NCI-H510A (cell line): ENCODE measurements at places on chromosomes 16 and 17.

DNA sequence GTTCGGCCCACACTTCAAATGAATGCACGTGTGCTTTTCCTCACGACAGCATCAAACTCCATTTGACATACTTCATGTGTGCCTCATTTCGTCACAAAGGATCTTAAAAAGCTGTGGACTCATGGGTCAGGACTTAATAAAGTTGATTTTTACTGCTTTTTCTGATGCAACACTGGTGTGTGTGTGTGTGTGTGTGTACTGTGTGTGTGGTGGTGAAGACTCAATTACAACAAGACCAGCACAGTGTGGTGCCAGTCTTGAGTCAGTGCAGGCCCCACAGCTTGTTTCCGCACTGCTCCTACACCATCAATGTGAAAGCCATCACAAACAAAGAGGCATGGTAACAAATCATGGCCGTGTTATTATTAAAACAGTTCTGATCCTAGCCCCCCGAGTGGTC, 17.7 kb downstream of the CDIP1 start:
- no peak for DNase-seq

DNA sequence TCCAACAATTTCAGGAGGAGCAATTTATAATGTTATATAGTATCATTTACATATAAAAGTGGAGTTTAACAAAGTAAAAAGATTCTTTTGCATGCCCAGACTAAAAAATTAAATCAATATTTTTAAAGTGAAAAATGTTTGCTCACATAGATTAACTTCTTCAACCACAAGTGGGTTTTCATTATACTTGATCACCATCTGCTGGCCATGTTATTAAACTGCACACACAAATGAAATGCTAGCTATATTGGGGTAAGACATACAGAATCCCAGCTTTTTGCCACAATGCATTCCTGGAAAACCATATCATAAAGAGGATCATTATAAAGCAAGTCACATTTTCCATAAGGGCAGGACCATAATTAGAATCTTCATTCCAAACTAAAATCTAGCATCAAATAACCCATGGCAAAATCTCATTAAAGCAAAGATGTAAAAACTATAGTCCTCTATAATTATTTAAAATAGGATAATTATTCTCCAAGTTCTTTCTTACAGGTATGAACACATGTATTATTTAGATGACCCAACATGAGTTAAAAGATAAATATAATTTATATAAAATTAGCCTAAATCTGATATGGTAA, 26.3 kb downstream of the CEP112 start:
- DNase-seq: no peak

DNA sequence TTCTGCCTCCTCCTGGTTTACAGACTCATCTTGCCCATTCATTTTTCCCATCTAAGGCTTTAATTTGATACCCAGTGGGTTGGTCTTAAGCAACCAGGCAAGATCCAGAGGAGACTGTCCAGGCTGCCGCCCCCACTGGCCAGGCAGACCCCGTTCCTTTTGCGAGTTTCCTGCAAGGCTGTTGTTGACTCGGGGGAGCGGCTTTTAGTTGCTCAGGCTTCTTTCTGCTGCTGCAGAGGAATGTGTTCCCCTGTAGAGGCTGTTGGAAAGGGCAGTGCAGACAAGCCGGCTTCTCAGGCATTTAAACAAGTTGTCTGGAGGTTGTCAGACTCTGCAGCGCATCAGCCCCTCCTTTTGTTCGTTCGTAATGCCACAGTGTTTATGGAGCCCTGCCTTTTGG, 231.2 kb downstream of the PRKCA start:
- no peak for DNase-seq

DNA sequence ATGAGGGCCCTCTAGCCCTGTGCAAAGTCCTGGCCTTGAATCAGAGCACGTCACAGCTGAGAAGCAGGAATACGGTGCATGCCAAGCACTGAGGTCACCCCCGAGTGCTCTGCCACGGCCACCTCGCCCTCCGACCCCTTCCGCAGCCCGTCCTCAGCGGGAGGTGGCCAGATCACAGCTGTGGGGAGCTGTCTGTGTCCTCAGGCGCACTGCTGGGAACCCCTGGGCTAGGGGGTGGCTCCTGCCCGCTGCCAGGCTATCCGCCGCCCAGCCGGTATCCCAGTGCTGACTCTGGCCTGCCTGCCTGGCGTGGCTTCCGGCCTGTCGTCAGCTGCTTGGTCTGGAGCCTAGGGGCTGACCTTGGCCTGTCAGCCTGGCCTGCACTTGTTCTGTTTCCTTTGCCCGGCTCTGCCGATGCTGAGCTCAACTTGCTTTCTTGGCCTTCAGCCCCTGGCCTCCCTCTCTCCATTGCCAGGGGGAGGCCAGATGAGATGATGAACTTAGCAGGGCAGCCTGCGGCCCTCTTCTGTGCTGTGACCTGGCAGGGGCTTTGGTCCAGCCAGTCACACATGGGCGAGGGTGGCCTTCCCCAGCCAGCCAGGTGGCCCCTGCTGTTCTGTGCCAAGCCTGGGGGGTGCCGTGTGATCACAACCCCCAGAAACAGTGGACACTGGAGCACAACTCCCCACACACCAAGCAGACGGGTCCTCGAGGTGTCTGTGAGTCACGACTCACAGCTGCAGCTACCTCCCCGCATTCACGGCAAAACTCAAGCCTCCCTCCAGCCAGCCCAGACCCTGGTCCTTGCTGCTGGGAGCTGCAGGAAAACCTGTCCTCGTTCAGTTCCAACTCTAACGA, 77.3 kb downstream of the ZDHHC7 start:
- no peak for DNase-seq

- no peak for DNase-seq
These were observed 12.8 kb upstream of the ZNF23 start for GRCh38 chr16:71474864-71475263.

DNA sequence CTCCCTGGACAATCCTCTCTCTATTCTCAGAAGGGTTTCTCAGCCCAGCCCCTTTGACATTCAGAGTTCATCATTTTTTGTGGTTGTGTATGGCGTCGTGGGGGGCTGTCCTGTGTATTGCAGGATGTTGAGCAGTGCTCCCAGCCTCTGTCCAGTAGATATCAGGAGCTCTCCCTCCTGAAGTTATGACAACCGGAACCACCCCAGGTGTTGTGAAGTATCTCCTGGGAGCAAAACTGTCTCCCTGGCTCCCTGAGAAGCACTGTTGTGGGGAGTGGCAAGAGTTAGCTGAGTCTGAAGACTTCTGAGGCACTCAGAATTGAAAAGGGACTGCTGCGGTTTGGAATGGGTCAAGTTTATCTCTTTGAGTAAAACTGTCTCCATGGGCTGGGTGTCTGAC, 55.9 kb upstream of the MGAT5B start:
- DNase-seq: no peak

DNA sequence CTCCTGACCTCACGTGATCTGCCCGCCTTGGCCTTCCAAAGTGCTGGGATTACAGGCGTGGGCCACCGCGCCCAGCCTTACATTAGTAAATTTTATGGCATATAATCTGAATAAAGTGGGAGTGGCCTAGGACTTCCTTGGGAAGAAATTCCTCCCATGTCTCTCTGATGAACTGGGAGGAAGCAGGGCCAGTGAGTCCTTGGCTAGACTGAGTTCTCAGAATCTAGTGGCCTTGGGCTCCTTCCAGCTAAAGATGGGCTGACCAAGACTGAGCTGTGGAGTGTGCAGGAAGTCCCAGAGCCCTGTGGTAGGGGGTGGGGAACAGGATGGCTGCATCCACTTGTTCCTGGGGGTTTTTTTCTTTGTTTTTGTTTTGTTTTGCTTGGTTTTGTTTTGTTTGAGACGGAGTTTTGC, 10.0 kb upstream of the NAGLU start:
- DNase-seq: no peak

DNA sequence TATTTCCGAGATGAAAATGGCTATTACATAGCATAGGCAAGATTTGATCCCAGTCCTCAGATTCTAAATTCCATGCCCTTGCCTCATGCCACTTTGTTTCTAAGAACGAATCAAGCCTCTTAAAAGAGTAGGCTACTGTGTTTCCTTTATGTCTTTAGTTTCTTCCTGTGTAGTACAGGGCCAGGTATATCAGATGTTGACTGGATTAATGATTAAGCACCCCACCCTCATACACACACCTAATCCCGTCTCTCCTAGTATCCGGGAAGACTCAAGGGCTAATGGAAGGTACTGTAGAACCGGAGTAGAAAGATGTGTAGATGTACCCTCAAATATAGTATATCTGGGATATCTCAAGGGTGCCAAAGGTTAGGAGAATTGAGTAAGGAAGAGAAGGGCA, 6.7 kb downstream of the TOM1L1 start:
- DNase-seq: no peak

- DNase-seq: no peak
These were observed 18.5 kb downstream of the FCSK start for GRCh38 chr16:70472786-70473433.

GRCh38 chr16:13453325-13453724, 466.6 kb upstream of the ERCC4 start:
- no peak for DNase-seq

GRCh38 chr16:68713361-68713760, 23.7 kb upstream of the CDH1 start:
- no peak for DNase-seq

DNA sequence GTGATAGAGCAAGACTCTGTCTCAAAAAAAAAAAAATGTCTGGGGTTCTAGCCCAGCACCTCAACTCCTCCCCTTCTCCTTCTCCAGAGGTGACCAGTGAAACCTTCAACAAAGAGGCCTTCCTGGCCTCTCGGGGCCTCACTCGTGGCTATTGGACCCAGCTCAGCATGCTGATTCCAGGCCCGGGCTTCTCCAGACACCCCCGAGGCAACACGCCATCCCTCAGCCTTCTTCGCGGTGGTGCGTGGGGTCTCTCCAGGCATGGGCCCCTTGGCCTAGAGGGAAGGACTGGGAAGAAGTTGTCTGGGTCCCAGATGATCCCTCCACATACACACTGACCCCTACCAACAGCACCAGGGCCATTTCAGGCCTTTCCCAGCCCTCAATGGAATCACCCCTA, 3.5 kb upstream of the CXCL16 start:
- DNase-seq: no peak

- no peak for DNase-seq
These were observed 150.1 kb downstream of the IRF8 start for GRCh38 chr16:86048882-86049585.

GRCh38 chr16:12097523-12098428, 121.2 kb downstream of the SNX29 start:
- DNase-seq: no peak

- DNase-seq: no peak
These were observed 278.9 kb upstream of the TNRC6C start for GRCh38 chr17:77679589-77679988.

- no peak for DNase-seq
These were observed 5.3 kb upstream of the NUDT16L1 start for GRCh38 chr16:4687946-4688673.

DNA sequence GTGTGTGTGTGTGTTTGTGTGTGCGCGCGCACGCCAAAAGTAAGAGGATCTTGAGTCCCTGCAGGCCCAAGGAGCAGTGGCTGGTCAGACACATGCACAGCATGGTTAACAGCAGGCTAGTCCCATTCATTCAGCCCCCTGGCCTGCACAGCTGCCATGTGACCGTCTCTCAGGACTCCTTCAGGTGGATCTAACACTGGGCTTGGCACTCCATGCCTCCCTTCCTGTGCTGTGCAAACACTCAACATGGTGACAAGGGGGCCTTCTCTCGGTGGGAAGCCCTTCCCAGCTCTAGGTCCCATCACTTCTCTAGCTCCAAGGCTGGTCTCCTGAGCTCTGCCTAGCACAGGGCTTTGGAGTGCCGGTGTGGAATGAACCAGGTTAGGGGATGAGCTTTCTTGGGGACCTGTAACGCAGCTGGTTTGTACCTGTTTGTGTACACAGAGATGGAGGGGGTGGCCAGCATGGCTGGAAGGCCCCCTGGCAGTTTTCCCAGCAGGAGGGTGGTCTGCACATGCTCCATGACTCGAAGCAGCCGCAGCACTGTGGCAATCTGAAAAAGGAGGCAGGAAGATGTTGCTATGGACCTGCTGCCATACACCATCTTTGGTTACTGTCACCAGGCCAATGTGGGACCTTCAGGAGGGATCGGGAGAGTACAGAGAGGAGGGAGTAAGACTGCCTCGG, 69.4 kb upstream of the GCSH start:
- DNase-seq: no peak

DNA sequence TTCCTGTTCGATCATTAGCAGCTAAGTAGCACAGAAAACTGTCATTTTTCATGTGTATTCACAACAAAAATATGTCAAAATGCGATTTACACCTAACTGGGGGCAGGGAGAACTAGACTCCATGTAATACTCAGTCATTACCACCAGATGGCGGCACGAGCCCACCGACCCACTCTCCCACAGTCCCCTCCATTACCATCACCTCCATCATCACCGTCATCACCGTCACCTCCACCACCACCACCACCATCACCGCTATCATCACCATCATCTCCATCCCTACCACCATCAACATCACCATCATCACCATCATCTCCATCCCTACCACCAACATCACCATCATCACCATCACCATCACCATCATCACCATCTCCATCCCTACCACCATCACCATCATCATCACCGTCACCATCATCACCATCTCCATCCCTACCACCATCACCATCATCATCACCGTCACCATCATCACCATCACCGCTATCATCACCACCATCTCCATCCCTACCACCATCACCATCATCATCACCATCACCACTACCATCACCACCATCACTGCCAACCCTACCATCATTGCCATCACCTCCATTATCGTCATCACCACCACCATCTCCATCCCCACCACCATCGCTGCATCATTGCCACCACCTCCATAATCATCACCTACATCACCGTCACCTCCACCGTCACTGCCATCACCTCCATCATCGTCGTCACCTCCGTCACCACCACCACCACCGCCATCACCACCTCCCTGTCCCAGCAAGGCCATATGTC, 14.4 kb downstream of the NDUFAF8 start:
- DNase-seq: no peak

DNA sequence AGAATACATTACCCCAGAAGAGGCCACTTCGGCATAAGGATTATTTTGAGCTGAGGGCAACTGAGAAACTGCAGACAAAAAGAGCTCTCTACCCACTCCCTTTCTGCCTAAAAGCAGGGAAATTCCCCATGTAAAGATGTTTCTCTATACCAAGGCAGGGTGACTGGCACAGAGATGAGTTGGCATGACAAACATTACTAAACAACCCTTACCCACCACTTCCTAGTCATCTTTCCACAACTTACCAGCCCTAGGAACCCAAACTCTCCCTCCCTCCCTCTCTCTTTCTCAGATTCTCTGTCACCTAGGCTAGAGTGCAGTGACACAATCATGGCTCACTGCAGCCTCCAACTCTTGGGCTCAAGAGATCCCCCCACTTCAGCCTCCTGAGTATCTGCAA, 68.6 kb downstream of the EMP2 start:
- no peak for DNase-seq

GRCh38 chr16:58435779-58436178, 43.5 kb downstream of the GINS3 start:
- DNase-seq: no peak

- DNase-seq: no peak
These were observed 24.2 kb upstream of the SSTR2 start for GRCh38 chr17:73140566-73140965.

- DNase-seq: no peak
These were observed 26.1 kb downstream of the MEAK7 start for GRCh38 chr16:84478172-84478947.

DNA sequence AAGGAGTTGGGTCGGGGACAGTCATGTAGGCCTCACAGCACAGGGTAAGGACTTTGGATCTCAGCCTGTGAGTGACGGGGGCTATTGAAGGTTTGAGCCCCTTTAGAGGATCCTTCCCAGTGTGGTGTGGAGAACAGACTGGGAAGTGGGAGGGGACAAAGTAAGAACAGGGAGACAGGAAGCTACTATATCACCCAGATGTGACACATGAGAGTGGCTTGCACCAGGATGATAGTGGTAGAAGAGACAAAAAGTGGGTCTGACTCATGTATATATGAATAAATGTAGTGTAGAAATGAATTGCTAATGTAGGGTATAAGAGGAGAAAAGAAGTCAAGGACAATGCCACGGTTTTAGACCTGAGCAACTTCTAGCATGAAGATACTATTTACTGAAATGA, 4.5 kb downstream of the NUP93 start:
- DNase-seq: no peak
